ENCODE measurements at places on chromosomes 3 and 15.
A peak's percentile ranks its signal among the peaks of the same experiment; 100 is the strongest.

DNA sequence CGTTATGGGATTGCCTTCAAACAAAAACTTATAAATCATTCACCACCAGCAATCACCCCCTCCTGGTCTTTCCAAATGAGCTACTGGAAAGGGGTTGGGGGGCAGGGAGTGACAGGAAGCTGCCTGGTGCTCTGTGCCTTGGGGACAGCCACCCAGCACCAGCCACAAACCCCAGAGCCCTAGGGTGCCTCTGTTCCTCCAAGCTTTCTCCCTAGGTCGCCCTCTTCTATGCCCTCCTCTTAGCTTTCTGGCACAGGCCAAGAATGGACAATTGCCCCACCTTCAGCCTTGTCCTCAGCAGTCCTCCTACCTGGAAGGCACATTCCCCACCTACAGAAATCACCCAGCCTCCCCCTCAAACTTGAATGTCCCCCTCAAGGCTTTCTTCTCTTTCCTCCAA lies 3.3 kb downstream of the OXTR start:
- DNase-seq = no peak

DNA sequence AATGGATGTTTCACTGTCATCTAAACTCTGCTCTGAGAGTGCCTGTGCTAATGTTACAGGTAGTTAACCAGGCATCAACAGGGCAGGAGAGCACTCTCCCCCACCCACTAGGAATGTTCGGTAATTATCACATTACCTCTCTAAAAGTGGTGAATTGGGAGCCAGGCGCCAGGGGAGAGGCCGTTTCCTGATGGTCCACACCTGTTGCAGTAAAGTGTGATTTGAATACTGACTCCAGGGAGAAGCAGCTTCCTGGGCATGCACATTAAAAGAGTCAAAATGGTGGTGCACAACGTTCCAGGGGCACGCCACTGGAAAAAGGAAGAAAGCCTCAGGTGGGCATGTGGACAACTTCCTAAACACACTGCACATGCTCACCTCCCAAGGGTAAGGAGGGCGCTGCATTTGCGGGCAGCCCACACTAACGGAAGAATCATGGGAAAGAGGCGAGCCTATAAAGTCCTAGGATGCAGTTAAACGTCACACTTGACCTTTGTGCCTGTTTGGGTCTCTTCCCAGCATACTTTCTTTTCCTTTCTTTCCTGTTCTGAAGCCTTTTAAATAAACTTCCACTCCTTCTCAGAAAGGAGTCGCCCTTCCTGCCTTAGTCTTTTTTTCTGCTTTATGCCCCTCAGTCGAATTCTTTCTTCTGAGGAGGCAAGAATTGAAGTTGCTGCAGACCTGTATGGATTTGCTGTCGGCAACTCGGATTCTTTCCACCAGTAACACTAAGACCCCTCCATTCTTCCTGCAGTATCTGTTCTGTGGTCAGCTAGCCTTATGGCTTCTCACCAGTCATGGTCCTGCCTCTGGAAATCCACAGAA lies 28.9 kb upstream of the GPD1L start:
- DNase-seq = no peak

GRCh38 chr3:185976100-185976499 lies 38.3 kb upstream of the TRA2B start:
- no peak for DNase-seq

GRCh38 chr3:9861201-9861600 lies 17.4 kb upstream of the RPUSD3 start:
- no peak for DNase-seq

GRCh38 chr15:54424171-54424570 lies 445.9 kb downstream of the UNC13C start:
- no peak for DNase-seq

- peak; percentile 69 for DNase-seq
Measured at GRCh38 chr15:99416191-99417188, 149.3 kb upstream of the MEF2A start.

DNA sequence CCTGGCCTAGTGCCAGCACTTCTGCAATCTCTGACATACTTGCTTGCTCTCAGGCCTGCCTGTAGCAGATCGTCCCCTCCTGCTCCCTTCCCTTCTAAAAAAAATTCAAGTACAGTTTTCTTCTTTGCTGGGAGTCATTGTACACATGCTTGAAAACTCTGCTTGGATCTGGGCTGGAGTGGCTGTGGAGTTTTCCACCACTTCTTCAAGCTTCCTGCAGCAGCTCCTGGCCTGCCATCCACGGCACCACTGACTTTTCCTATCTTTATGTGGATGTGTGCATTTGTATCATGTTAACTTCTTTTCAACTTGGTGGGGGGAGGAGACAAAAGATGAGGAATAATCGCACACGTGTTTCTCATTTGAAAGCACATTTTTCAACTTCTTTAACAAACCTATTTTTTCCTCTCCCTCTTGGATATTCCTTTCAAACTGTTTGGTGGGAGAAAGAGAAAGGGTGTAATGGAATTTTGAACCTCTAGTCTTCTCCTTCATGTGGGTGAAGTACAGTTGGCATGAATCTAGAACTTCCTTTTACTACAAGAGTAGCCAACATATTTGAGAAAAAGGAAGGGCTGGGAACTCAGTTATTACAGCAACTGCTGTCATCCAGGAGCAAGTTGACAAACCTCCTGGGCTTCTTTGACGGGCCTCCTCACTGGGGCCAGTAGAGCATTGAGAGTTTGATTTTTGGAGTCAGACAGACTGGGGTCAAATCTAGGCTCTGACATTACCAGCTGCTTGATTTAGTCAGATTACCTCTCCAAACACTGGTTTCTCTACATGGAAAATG lies 61.2 kb upstream of the LRTM1 start:
- peak; percentile 92 for DNase-seq

GRCh38 chr3:141575879-141576743 lies 89.3 kb downstream of the RASA2 start:
- DNase-seq = peak; percentile 19

DNA sequence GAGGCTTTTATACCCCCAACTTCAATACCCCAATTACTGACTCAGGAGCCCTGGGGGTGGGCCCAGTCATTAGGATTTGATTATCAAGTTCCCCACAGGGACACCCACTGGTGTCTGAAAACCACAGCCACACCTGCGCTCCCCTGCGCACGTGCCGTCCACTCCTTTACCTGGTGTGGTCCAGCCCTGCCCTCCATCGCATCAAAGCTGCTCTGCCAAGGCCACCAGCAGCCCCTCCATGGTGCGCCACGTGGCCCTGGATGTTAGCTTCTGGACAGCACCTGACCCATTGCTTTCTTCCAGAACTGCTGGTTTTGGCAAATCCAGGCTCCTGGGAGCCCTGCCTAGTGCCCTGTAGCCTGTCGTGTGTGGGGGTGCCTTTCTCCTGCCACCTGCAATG lies 136.3 kb downstream of the NSMCE3 start:
- DNase-seq = no peak

DNA sequence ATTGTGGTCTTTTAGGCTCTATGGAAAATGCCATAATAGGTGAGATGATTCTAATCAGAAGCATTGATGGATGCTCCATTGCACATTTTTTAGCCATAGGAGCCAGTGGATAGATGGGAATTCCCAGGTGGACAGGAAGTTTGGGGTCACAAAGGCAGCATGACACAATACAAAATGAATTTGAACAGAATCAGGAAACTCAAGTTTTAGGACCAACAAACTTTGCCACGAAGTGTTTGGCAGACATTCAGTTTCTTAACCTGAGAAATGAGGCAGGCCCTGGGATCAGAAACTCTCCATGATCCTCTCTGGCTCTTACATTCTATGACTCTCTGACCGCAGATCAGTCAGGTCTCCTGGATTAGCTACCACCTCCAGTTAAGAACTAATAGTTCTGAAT lies 275.4 kb downstream of the TIGIT start:
- DNase-seq = no peak

- peak; percentile 88 for DNase-seq
Measured at GRCh38 chr3:116339441-116340028, 105.8 kb downstream of the LSAMP start.

DNA sequence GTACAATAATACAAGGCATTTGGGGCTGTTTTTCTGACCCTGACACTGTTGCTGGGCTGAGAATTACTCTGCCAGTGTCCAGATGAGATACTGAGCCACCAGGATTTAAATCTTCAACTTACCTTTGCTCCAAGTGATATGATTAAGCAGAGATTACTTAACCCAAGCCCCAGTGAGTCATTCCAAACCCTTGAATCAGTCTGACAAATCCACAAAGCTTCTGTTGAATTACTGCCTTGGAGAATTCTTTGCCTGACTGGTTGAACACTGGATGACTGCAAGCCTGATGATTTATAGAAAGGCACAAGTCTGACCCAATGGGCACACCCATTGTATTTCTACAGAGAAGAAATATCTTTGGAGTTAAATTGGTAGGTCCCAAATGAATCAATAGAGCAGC lies 88.2 kb upstream of the TSC22D2 start:
- DNase-seq = no peak

DNA sequence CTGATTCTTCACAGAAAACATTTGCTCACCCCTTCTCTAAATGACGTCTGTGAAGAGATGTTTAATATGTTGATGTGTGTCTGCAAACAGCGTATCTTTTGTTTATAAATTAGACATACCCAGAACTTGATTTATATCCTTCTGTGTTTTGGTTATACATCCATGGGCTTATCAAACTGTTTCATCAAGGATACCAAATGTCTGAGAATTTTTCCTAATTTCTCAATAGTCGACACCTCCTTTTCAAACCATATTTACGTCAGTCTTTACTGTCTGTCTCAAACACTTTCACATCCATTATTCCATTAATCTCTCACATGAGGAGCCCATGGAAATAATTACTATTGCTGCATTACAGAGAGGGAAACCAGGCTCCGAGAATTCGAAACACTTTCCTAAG lies 85.4 kb downstream of the FGF12 start:
- no peak for DNase-seq

DNA sequence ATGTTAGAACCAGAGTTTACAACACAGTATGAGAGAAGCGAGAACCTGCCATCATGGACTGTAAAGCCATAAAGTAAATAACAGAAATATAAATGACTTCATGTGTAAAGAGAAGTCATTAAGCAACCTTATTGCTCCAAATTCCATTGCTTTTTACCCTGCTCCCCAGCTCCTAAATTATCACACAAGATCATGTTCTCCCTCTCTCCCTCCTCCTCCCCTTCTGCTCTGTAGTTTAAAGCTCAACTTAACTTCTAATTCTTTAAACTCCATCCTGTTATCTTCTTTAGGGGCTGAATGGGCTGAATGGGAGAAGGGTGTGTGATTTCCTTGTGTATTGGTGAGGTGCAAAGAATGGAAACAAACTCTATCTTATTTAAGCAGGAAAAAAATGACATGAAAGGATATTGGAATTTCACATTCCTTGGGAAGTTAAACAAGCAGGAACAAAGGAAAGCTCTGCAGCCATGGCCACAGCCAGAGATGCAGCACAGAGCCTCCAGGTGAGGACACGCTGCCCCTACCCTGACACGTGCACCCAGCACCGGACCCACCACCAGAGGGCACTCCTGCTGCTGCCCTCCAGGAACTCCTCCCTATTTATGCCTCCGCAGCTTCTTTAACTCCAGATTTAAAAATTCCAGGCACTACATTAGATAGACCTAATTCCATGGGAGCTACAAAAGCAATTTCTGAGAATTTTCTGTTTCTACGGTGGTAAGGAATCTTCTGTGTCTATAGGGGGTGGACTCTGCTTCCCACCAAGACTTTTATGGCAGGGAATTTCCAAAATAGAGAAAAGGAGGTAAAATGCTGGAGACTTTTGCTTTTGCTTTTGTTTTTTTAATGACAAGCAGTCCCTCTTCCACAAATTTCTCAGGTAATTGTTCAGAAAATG lies 76.9 kb upstream of the ABI3BP start:
- DNase-seq = peak; percentile 83

- no peak for DNase-seq
Measured at GRCh38 chr3:163490119-163490518, 1588.2 kb downstream of the SI start.

GRCh38 chr3:123156276-123156995 lies 45.3 kb upstream of the SEC22A start:
- no peak for DNase-seq

Measured in left lung (tissue), 14 donors.